Suprapubic skin (tissue), 4 donors: ENCODE measurements at places on chromosomes 5 and 9. TPM values are rescaled to one million over a fixed set of nuclear protein-coding genes. Genes with fewer than 3 reads are reported as not detected.

BHMT2 gene
- total RNA-seq, result 1.9 TPM

NME5 gene
- 1.1 TPM for total RNA-seq

SHISAL2B gene
- total RNA-seq, result not detected

C9orf153 gene
- not detected for total RNA-seq

DMRTA1 gene
- 0.96 TPM for total RNA-seq

RLN2 gene
- total RNA-seq, result not detected

BARHL1 gene
- total RNA-seq, result not detected

GRCh38 chr9:37410969-37411785, 11.3 kb upstream of the GRHPR start:
- no peak for DNase-seq
- H3K27ac ChIP-seq, result no peak overlapping the region
- no peaks in the 10 kb centered on the region for H3K27me3 ChIP-seq
- peaks cover 18% of the 10 kb centered on the region for H3K4me1 ChIP-seq

- no peak overlapping the region for H3K27ac ChIP-seq
- H3K27me3 ChIP-seq, result no peaks in the 10 kb centered on the region
- no peak overlapping the region for H3K4me3 ChIP-seq
- DNase-seq, result no peak
- no peaks in the 10 kb centered on the region for H3K4me1 ChIP-seq
Observed at GRCh38 chr5:120843390-120843980, 379.4 kb downstream of the PRR16 start.

DNA sequence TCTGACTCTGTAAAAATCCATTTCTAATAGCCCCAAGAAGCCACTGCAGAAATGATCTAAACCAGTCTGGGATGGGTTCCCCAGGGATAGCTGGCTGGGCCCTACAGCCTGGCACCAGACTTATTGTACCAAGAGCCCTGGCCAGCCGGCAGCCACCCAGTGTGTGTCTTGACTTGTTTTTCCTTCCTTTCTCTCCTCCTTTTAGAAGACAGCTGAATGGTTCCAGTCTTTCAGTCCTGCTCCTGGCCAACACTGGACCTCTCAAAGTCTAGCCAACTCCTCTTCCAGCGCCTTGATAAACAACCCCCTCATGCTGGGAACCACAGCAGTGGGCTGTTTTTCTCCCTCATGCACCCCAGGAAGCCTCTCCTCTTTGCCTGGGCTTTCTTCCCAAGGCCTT, 34.1 kb downstream of the ATOX1 start:
- no peak for DNase-seq
- H3K4me1 ChIP-seq, result peaks cover 3% of the 10 kb centered on the region
- no peak overlapping the region for H3K27ac ChIP-seq
- no peak overlapping the region for H3K4me3 ChIP-seq
- H3K36me3 ChIP-seq, result no peaks in the 10 kb centered on the region

GRCh38 chr9:134071149-134071548, 3.3 kb upstream of the BRD3 start:
- no peaks in the 10 kb centered on the region for H3K27me3 ChIP-seq
- peaks cover 15% of the 10 kb centered on the region for H3K4me1 ChIP-seq
- no peak overlapping the region for H3K4me3 ChIP-seq
- H3K36me3 ChIP-seq, result no peaks in the 10 kb centered on the region
- H3K27ac ChIP-seq, result no peak overlapping the region

GRCh38 chr5:122846051-122846550, 688 bp downstream of the SNX24 start:
- no peaks in the 10 kb centered on the region for H3K36me3 ChIP-seq
- no peak for DNase-seq
- H3K4me1 ChIP-seq, result peaks cover 38% of the 10 kb centered on the region
- H3K27me3 ChIP-seq, result no peaks in the 10 kb centered on the region
- H3K4me3 ChIP-seq, result peak overlapping the region; percentile 94

GRCh38 chr5:143302341-143303045, 101.0 kb downstream of the NR3C1 start:
- no peak overlapping the region for H3K27ac ChIP-seq
- peaks cover 43% of the 10 kb centered on the region for H3K36me3 ChIP-seq
- H3K4me1 ChIP-seq, result no peaks in the 10 kb centered on the region
- no peak for DNase-seq
- no peak overlapping the region for H3K4me3 ChIP-seq

DNA sequence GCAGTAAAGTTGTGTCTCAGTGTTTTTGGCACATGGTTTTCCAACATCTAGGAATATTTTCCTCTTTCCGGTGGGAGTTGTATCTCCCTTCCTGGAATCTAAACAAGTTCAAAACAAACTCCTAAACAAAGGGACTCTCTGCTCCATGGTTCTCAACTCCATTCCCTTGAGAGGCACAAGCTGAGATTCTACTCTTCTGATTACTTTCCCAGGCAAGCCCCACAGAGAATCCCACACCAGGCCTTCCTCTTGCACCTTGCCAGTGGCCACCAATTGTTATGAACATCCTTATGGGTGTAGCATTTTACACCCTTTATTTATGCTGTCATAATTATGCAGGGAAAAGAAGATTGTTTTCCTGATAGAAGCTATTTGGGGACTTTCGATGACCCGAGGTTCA, 25.8 kb upstream of the SH3TC2 start:
- no peaks in the 10 kb centered on the region for H3K27me3 ChIP-seq
- H3K4me1 ChIP-seq, result no peaks in the 10 kb centered on the region
- no peak overlapping the region for H3K27ac ChIP-seq
- no peak overlapping the region for H3K4me3 ChIP-seq

DNA sequence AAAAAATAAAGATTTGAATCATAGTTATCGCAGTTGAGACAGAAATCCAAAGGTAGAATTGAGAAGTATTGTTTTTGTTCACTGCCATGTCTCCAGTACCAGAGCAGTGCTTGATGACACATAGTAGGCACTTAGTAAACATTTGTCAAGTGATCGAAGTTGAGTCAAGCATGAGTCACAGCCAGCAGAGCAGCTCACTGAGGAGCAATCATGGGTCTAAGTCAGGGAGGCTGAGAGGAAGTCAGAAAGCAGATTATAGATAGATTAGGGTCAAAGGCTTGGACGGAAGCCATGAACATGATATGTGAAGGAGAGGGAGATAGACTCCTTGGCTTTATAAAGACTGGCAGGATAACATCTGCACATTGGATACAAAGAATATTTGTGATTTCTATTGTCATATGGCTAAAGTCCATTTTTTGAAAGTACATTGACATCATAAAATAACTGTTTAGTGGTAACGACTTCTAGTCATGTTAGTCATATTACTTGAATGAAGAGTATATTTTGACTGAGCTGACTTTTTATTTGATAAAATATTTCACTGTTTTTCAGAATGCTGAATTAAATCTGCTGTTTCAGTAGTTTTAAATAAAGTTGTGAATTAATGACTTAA, 168.5 kb downstream of the RAB3C start:
- H3K4me3 ChIP-seq, result no peak overlapping the region
- H3K4me1 ChIP-seq, result no peaks in the 10 kb centered on the region
- H3K27ac ChIP-seq, result no peak overlapping the region
- no peaks in the 10 kb centered on the region for H3K27me3 ChIP-seq
- DNase-seq, result no peak
- H3K36me3 ChIP-seq, result no peaks in the 10 kb centered on the region

- no peak for DNase-seq
- H3K27me3 ChIP-seq, result no peaks in the 10 kb centered on the region
- peaks cover 87% of the 10 kb centered on the region for H3K36me3 ChIP-seq
- no peaks in the 10 kb centered on the region for H3K4me1 ChIP-seq
- H3K27ac ChIP-seq, result no peak overlapping the region
Observed at GRCh38 chr5:179887095-179887494, 20.6 kb downstream of the TBC1D9B start.

- no peaks in the 10 kb centered on the region for H3K27me3 ChIP-seq
- H3K36me3 ChIP-seq, result no peaks in the 10 kb centered on the region
- H3K4me1 ChIP-seq, result no peaks in the 10 kb centered on the region
- no peak for DNase-seq
- no peak overlapping the region for H3K27ac ChIP-seq
Observed at GRCh38 chr5:83498585-83498984, 27.0 kb downstream of the VCAN start.

DNA sequence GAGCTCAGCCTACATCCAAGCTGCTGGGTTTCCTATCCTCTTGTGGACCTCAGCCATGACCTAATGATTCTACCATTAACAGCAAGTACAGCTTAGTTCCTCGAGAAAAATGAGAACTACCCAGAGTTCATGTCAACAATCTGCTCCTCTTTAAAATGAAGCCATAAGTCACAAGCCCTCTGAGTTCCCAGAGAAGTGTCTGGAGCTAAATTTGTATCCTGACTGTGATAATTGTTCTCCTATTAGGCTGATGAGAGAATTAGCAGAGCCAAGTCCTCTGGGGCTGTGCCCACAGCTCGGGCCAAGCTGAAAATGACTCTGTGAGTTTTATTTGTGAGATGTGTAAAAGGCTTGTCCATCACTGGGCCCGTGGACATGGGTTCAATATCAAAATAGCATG, 145.1 kb upstream of the SMIM23 start:
- no peak overlapping the region for H3K4me3 ChIP-seq
- H3K4me1 ChIP-seq, result peaks cover 2% of the 10 kb centered on the region
- H3K27me3 ChIP-seq, result no peaks in the 10 kb centered on the region
- DNase-seq, result no peak
- no peak overlapping the region for H3K27ac ChIP-seq
- no peaks in the 10 kb centered on the region for H3K36me3 ChIP-seq

GRCh38 chr5:143135832-143136551, 267.5 kb downstream of the NR3C1 start:
- no peak for DNase-seq
- no peak overlapping the region for H3K4me3 ChIP-seq
- H3K36me3 ChIP-seq, result no peaks in the 10 kb centered on the region
- H3K27ac ChIP-seq, result no peak overlapping the region
- H3K4me1 ChIP-seq, result peaks cover 18% of the 10 kb centered on the region
- H3K27me3 ChIP-seq, result no peaks in the 10 kb centered on the region

DNA sequence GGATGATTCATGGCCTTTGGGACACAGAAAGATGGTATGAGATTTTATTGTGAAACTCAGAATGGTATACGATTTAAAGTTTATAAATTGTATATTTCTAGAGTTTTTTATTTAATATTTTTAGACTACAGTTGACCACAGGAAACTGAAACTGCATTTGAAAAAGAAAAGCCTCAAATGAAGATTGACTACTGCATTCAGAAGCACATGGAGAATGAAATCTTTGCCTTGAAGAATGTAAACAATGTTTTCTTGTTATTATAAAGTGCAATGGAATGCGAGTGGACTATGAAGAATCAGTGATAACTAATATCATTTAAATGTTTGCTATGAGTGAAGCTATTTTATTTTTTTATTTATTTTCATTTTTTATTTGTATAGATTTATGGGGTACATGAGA, 169.1 kb upstream of the CDH18 start:
- H3K4me1 ChIP-seq, result no peaks in the 10 kb centered on the region
- DNase-seq, result no peak
- H3K27me3 ChIP-seq, result no peaks in the 10 kb centered on the region
- H3K4me3 ChIP-seq, result no peak overlapping the region
